ENCODE measurements at places on chromosomes 6 and 20. TPM values are rescaled to one million over a fixed set of nuclear protein-coding genes. Genes with fewer than 3 reads are reported as not detected.

SLC4A11 gene
- total RNA-seq: 0.60 TPM

DNA sequence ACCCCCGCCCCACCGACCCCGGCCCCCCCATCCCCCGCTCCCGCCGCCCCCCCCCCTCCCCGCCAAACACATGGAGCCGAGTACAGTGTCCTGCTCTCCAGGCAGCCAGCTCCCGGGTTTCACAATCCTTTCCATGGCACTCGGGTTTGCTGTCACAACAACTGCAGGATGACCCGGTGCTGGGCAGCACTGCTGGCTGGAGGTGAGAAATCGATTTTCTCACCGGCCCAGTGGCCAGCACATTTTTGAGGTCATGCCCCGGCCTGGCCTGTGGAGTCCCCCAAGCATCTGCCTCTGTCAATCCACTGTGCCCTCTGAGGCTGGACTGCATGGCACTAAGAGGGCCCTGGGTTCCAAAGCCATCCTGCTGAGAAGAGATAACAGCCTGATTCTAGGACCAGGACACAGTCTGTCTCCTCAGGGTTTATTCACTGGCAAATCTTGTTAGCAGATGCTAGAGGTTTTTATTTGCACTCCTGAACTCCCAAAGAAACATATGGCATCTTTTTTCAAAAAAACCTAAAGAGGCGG is 129.5 kb downstream of the NFATC2 start:
- no peak for DNase-seq

C6orf58 gene
- total RNA-seq: not detected

DNA sequence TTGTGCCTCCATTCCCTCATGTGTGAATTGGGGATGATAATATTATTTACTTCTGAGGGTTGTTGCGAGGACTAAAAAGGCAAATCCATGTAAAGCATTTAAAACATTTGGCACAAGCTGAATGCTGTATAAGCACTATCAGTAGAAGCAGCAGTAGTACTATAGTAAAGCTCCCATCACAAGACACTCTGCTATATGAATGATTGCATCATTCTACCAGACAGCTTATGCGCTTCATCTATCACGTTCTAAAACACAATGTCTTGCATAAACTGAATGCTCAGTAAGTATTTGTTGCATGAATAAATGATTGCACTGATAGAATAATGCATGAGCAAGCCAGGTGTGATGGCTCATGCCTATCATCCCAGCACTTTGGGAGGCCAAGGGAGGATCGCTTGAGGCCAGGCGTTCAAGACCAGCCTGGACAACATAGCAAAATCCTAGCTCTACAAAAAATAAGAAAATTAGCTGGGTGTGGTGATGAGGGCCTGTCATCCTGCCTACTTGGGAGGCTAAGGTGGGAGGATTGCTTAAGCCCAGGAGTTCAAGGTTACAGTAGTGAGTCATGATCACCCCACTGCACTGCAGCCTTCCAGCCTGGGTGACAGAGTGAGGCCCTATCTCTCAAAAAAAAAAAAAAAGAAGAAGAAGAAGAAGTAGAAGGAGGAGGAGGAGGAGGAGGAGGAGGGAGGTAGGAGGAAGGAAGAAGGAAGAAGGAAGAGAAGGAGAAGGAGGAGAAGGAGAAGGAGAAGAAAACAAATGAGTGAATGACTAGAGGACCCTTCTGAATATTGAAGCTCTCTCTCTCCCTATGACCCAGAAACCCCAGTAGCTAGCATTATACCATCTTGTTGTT is 50.0 kb upstream of the FOXO3 start:
- no peak for DNase-seq

ERVFRD-1 gene
- total RNA-seq: not detected

- DNase-seq: peak; percentile 35
These were observed 47.1 kb downstream of the MCUR1 start for GRCh38 chr6:13767121-13767808.

- no peak for DNase-seq
These were observed 131.1 kb downstream of the OPRM1 start for GRCh38 chr6:154170106-154170505.

PACSIN1 gene
- total RNA-seq: 1.3 TPM

GRCh38 chr6:3585320-3585935 is 128.6 kb upstream of the SLC22A23 start:
- no peak for DNase-seq

SPATA25 gene
- total RNA-seq: 1.3 TPM

FAXC gene
- not detected for total RNA-seq

PLEKHG1 gene
- total RNA-seq: 1.5 TPM

GRCh38 chr6:46994933-46995332 is 47.2 kb downstream of the ADGRF1 start:
- DNase-seq: no peak

- DNase-seq: no peak
These were observed 56.1 kb downstream of the HDDC2 start for GRCh38 chr6:125245523-125246264.

REM1 gene
- total RNA-seq: not detected

- no peak for DNase-seq
These were observed 1.2 kb downstream of the TGIF2 start for GRCh38 chr20:36574366-36575135.

DCBLD1 gene
- total RNA-seq: 1.4 TPM

SLC17A2 gene
- not detected for total RNA-seq

ARFRP1 gene
- 34.5 TPM for total RNA-seq

DNA sequence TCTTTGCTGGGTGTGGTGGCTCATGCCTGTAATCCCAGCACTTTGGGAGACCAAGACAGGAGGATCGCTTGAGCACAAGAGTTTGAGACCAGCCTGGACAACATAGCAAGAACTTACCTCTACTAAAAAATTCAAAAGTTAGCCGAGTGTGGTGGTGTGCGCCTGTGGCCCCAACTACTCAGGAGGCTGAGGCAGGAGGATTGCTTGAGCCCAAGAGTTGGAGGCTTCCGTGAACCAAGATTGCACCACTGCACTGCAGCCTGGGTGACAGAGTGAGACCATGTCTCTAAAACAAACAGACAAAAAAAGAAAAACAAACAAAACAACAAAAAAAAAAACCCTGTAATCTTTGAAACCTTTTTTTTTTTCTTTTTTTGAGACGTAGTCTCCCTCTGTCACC is 67.5 kb downstream of the CAP2 start:
- no peak for DNase-seq

MPC1 gene
- total RNA-seq: 19.3 TPM

GRCh38 chr6:145233955-145234354 is 501.4 kb downstream of the EPM2A start:
- DNase-seq: no peak

TLDC2 gene
- total RNA-seq: not detected

HCRTR2 gene
- total RNA-seq: not detected

LRFN2 gene
- total RNA-seq: not detected

DNA sequence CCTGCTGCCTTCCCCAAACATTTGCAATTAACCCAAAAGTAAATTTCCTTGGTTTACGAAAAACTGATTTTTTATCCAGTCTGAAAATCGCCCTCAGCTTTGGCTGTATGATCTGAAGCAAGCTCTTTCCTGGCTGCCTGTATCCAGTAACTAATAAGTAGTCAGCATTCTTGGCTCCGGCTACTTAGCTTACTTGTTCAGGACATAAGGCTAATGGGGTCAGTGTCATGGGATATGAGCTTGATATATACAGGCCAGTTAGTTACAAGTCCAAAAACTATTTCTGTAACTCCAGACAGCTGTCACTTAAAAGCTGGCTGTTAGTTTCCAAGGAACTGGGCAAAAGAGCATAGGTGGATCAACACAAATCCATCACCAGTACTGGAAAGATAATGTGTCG is 56.2 kb downstream of the KHDC1L start:
- DNase-seq: no peak

RBM38 gene
- total RNA-seq: 645 TPM

DNA sequence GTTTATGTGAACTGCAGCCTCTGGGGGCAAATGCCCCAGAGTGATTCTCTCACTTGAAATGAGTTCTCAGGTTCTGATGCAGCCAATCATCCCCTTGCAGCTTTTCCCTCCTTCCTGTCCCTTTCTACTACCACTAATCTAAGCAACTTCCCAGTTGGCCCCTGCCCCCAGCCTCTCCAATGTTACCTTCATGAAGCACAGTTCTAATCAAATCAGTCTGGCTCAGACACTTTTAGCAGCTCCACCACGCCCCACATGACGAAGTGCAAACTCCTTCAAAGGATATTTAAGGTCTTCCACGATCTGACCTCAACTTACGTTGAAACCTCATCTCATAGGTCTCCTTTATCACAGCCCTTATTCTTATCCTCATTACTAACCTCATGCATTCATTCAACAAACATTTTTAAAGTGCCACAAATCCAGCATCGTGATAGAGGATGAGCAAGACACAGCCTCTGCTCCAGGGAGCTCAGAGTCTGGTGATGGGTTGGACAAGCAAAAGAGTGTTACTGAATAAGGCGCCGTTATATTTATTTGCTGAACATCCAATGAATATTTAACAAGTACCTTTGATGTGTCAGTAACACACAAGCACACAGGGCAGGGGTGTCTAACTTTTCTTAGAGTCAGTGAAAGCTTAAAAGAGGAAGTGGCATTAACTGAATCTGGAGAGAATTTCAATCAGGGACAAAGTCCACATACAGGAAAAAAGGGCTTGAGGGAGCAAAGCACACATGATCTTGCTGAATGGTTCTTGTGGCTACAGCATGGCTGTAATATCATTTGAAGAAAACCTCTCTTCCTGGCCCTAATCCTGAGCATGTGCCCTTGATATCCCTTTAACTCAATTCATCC is 20.4 kb upstream of the DTNBP1 start:
- no peak for DNase-seq

DNA sequence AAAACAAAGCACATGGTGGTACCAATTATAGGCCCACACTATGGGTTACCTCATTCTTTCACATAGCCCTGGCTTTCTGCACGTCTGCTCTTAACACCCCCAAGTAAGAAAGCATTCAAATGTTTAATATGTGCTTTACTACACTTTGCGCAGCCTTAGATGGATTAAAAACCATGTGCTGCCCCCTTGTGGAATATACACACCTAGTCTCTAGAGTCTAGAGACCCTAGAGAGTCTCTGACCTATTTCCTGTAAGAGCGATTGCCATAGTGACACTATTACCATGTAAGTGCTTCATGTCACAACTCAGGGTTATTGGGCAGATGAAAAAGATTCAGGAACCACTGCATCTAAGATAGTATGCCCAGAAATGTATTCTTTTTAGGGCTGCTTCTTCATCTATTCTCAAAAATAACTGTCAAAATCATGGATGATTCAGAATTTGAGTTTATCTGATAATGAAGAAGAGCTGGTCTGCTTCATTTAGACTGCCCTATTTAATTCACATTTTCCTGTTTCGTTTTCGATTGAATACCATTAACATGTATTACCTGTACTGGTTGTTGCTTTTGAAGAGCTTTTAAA is 186.3 kb downstream of the ADGB start:
- DNase-seq: no peak

GRCh38 chr6:117317261-117317660 is 51.9 kb downstream of the VGLL2 start:
- no peak for DNase-seq

EIF2S2 gene
- 23.2 TPM for total RNA-seq

DNA sequence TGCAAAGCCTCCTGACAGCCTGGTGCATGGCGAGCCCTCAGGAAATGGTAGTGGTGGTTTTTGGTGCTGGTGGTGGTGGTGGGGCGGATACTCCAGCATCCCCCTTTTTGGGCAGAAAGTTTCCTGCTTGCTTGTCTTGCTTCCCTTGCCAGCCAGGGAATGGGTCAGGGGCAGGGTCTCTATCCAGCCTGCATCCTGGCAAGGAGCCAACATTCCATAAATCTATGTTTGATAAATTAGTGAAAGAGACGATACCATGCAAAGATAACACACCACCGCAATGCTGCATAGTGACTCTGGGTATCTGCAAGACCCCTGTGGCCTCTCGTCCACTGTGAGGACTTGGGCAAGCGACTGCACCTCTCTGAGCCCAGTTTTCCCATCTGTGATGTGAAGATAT is 246.2 kb downstream of the LRFN2 start:
- DNase-seq: no peak

NOX3 gene
- not detected for total RNA-seq

DNA sequence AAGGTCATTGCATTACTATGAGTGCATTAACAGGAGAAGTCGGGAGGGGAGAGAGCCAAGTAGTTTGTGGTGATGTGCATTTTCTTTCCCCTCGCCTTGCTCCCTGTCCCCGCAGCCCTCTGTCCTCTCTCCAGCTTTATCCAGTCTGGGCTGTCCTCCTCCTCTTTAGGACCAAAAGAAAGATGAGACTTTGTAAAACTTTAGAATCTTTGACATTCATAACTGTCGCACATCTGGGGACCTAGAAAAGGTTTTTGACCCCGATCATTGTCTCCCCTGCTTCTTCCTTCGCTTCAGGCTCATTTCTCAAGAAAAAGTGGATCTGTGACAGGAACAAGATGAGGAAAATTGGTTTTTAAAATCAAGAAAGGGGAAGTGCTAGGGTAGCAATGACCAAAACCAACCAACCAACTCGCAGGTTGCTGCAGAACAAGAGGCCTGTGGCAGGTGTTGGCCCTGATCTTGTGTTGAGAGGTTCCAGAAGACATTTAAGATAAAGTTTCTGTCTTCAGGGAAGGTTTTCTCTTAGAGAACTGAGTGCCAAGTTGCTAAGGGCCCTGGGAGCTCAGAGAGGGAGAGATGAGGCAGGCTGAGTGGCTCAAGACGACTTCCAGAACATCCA is 17.6 kb downstream of the SYTL3 start:
- no peak for DNase-seq

GABRR1 gene
- not detected for total RNA-seq

SLC17A1 gene
- not detected for total RNA-seq

DNA sequence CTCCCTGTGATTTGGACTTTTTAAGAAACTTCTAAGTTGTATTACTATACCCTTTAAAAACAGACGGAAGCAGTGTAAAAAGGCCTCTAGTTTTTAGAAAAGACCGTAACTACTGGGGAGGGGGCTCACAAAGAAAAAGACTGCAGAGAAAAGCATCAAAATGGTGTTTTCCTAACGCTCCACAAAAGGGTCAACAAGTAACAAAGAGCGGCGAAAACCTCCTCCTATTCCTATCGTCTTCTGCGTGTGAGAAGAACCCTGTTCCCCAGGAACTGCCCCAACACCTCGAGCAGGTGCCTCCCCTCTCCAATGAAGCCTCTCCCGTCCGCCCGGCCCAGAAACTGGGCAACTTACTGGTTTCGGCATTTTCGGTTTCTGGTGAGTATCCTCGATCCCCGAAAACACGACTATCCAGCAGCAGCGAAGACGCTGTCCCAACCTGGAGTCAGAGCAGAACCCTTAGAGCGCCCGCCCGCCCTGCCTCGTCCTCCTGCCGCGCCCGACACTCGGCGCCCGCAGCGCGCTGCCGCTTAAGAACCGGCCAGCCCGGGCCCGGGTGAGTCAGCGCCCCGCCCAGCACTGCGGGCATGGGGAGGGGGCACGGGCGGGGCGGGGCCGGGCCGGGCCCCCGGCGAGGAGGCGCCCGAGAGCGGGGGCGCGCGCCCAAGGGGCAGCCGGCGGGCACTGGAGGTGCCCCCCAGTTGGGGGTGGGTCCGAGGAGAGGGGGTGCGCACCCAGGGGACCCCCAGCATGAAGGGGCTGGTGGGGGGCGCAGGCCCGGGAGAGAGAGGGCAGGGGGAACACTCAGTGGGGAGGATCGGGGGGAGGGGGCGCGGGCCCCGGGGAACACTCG is 1.2 kb downstream of the EZR start:
- DNase-seq: peak; percentile 80

GRCh38 chr20:48919336-48919881 is 2.1 kb upstream of the ARFGEF2 start:
- no peak for DNase-seq

TRERF1 gene
- total RNA-seq: 31.0 TPM

FNDC11 gene
- 1.8 TPM for total RNA-seq

MDFI gene
- total RNA-seq: not detected
